ENCODE measurements at places on chromosomes 13 and 19. TPM values are rescaled to one million over a fixed set of nuclear protein-coding genes. Genes with fewer than 3 reads are reported as not detected.

Gene ZNF534
- total RNA-seq = not detected

Gene CFD
- total RNA-seq = 1.4 TPM

Gene SLC10A2
- total RNA-seq = not detected

Gene ADPRHL1
- total RNA-seq = 0.28 TPM

- peak; percentile 56 for DNase-seq
Observed at GRCh38 chr19:48569814-48570213, 17.8 kb downstream of the SULT2B1 start.

DNA sequence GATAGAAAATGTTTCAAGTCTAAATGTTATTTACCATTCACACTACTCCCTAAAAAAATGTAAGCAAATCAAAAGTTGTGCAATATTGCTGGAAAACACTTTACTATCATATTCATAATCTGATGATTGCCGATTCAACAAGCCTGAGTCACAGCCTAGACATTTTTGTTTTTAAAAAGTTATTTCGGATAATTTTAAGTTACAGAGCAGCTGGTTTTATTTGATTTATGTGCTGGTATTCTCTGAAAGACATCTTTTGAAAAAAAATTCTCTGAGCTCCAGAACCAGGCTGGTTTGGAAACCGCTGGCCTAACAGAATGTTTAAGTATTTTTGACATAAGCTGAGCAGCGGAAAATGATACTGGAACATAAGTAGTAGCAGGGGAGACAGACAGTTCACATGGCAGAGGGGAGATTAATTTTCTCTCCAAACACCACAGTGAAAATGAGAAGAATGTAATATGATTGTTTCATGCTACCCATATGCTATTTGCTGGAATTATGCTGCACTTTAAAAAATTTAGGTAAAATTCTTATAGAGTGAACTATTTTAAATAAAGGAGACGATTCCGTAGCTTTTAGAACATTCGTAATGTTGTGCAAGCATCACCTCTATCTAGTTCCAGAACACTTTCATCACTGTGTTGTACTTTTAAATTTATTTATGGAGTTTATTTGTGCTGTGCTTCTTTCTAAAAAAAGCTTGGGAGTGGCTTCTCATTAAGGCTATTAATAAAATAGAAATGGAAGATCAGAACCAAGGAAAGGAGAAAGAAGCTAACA, 36.1 kb downstream of the TBC1D4 start:
- peak; percentile 34 for DNase-seq

- DNase-seq = no peak
Observed at GRCh38 chr13:79374578-79374977, 31.5 kb downstream of the RBM26 start.

DNA sequence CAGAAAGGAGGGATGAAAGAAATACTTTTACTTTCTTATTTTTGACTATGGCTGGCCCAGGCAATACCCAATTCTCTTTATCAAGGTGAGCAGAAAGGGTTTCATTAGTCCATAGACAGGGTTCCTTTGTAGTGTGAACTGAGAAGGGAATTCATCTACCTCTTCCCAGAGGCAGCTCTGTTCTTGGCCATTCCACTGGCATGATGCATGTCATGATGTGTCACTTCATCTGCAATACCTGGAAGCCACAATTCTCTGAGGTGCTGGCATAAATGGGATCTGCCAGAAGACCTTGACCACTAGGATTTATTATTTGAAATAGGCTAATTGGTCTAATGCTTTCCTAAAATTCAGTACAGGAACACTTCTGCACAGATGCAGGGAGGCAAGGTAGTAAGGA, 542.8 kb downstream of the RFC3 start:
- DNase-seq = no peak

DNA sequence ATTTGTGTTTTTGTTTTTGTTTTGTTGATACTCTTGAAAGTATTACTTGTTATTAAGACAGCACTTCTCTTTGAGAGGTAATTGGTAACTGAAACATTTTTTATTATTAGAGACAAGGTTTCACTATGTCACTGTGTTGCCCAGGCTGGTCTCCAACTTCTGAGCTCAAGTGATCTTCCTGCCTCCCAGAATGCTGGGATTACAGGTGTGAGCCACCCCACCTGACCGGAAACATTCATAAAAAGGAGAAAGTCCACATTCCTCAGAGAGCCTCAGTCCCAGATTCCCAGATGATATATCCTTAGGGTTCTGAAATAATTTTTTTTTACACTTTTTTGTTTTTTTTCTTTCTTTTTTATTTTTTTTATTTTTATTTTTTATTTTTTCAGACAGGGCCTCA, 2.7 kb downstream of the CARM1 start:
- no peak for DNase-seq

Data from IMR-90 (cell line).